ENCODE measurements at places on chromosomes 2 and 18.

DNA sequence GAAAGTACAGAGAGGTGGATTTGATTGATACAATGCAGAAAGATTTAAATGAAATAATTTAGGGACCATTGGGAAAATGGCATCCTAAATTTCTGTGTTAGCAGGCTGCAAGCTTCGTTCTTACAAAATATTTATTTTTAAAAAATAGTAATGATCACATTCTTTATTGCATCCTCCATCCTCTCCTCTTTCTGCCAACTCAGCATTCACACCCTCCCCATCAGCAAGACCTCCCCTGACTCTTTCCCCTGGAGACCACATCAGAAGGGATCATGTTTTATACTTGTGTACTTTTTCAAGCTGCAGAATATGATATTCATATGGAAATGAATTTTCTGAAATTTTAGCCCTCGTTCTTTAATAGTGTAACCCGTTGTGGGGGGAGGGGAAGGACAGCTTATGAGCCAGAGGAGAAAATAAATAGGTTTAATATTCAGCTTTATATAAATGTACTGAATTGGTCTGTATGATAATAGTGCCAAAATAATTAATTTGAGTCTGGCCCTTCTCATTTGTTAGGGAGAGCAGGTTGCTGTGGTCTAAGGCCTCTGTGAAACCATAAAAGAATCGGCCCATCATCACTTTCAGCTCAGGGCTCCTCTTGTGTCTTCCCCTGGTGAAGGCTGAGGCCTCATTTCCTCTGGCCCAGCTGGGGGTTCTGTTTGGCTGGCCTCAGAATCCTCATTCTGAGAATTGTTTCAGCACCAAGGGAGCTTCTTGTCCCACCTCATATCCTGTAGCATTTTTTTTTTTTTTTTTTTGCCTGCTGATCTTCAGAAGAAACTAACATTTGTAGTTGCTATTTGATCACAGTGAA, 330.8 kb downstream of the TXNL1 start:
- DNase-seq: no peak

DNA sequence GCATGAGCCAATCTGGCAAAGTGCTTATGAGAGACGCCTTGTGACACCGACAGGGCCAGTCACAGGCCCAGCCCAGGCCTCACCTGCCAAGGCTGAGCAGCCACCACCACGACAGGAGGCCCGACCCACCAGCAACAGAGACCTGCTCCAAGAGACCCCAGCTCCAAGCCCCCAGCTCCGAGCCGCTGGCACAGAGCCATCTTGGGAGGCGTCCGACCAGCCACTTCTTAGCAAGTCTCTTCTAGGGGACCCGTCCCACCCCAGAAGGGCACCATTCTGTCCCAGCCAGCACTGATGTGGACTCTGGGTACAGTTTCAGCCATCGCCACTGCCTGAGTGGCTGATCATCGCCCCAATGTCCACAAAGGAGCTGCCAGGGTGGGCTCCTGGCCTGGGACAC, 290.7 kb upstream of the SALL3 start:
- no peak for DNase-seq

DNA sequence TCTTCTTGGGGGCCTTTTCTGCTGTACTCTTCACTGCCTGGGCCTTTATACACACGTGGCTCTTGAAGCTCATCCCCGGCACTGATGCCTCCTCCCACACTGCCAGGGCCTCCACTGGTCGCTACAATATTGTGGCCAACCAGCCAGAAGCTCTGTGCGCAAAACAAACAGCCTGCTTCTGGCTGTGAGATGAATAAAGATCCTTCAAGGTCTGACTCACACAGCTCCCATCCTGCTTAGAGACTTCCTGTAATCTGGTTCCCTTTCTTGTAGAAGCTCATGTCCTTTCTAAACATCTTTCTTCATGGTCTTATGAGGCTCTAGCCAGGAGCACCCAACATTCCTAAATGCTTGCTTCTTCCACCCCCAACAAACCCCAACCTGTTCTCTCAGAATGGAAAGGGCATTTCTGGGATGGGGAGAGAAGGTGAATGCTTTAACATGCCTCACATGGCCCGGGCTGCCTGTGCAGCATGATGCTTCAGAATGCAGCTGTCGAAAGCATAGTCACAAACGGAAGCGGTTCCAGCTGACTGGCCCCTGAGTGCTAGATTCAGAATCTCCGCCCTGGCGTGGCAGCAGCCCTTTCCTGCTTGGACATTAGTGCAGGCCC, 24.6 kb downstream of the NRP2 start:
- peak; percentile 29 for DNase-seq

- no peak for DNase-seq
Observed at GRCh38 chr2:216109962-216110614, 940 bp downstream of the XRCC5 start.

DNA sequence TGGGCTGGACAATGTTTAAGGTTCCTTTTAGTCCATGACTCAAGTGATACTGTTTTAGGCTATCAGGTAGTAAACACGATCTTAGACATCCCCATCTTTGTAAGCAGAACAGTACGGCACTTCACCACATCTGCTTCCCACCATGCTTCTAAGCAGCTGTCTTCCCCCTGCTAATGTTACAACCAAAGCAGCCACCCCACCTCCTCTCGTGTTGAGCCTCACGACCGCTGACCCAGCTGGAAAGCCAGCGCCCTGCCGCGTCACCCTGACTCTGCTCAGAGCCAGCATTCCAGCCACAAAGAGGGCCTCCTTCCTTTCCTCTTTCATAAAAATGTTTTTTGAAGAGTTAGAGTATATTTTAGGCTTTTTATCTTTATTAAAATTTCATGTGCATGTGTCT, 9.4 kb downstream of the MTERF4 start:
- DNase-seq: no peak

GRCh38 chr2:25041928-25042320, at the start of gene EFR3B:
TSS of gene EFR3B (plus strand) at chr2:25042076. CDS start at chr2:25042313, 237 bp downstream.
- DNase-seq: peak; percentile 88

GRCh38 chr2:184920451-184920965, 322.2 kb downstream of the ZNF804A start:
- no peak for DNase-seq

DNA sequence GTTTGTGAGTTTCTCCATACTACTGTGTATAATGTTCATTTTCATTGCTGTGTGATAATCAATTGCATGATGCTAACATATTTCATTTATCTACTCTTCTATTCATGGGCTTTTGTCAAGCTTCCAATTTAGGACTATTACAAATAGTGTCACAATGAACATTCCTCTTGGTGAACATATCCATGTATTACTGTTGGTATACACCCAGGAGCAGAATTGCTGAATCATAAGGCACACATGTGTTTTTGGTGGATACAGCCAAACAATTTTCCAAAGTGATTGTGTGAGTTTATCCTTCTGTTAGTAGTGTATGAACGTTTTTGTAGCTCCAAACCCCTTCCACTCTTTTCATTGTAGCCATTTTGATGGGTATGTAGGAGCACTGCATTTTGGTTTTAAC, 101.6 kb upstream of the COPS8 start:
- no peak for DNase-seq

GRCh38 chr2:173062801-173063200, 12.8 kb upstream of the MAP3K20 start:
- DNase-seq: no peak

DNA sequence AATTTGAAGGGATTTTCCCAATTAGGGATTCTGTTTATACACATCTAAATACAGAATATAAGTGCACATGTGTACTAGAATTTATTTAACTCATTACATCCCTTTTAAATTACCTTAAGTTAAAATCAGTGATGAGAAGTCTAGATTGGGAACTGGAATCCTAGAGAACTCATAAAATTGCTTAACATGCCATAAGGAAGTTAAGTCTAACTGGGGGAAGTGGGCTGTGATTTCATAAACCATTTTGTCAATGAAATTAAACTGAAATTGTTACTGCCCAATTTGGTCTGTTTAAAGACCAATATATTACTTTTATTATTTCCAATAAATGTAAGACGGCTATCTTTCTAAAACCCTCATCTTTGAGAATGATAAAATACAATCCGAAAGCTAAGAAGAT, 72.3 kb upstream of the CD226 start:
- DNase-seq: no peak

DNA sequence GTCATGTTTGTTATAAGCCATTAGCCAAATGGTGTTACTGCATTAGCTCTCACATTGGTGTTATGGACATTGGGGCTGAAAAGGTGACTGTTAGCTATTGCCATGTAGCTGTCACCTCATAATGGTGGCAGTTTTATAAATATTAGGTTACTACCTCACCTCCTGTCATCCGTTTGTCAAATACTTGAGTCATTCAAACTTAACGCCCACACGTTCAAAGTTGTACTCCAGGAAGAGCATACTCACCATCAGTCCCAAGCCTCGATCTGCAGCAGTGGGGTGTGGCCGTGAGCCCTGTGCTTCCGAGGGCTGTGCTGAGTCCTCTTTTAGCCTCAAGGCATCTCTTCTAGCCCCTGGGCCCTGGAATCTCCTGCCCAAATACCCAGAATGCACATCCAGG, 87.3 kb downstream of the PDK1 start:
- no peak for DNase-seq

DNA sequence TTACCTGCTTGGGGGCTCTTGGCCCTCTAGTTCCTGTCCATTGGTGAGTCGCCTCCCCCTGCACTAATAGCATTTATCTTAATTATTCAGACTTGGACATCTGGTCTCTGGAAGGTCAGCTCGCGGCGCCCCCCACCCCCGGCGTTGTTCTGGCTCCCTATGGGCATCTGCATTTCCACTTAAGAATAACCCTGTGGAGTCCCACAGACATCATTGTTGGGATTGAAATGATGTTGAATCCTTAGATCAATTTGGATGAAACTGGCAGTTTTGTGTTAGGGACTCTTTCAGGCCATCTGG, 313.8 kb upstream of the HS6ST1 start:
- DNase-seq: no peak

- no peak for DNase-seq
Observed at GRCh38 chr18:62140259-62140658, 46.6 kb downstream of the PIGN start.

GRCh38 chr2:23850564-23851256, 76.2 kb downstream of the ATAD2B start:
- no peak for DNase-seq

GRCh38 chr2:127719301-127720218, 18.3 kb downstream of the SFT2D3 start:
- DNase-seq: no peak

GRCh38 chr2:37323176-37323780, 1.4 kb downstream of the PRKD3 start:
- DNase-seq: no peak

GRCh38 chr18:50879302-50880118, 592 bp downstream of the ME2 start:
- peak; percentile 80 for DNase-seq

DNA sequence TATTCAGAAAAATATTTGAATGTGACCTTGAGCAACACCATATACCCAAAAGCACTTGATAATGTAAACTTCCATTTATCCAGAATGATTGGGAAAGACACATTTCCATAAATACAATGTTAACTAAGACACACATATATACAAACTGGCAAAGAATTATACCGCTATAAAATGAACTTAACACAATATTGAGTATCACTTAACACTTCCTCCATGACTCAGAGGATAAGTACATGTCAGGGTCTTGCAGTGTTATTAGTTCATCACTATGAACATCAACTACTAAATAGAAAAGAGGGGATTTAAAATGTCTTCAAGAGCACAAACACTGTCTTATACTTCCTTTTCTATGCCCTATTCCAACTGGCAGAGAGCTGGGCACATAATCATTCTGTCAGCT, 18.6 kb downstream of the WDSUB1 start:
- no peak for DNase-seq

GRCh38 chr2:63740943-63741342, 100.8 kb upstream of the UGP2 start:
- no peak for DNase-seq

DNA sequence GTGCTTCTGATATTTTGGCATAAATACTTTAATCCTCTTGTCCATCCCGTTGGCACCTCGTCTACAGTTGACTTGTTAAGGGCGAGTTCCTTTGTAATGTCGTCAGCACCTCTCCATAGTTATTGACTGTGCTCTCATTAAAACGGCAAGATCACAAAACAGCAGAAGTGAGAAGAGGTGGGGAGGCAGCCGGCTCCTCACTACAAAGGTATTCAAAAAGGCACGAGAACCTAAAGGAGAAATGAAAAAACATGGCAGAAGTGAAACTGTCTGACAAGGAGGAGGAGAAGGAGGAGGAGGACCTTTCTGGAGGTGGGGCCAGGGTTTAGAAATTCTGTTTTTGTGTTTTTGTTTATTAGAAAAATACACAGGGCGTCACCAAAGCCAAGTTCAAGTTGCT, 235.6 kb downstream of the BCL11A start:
- DNase-seq: peak; percentile 31

- DNase-seq: no peak
Observed at GRCh38 chr2:169091761-169092519, 22.6 kb downstream of the DHRS9 start.

DNA sequence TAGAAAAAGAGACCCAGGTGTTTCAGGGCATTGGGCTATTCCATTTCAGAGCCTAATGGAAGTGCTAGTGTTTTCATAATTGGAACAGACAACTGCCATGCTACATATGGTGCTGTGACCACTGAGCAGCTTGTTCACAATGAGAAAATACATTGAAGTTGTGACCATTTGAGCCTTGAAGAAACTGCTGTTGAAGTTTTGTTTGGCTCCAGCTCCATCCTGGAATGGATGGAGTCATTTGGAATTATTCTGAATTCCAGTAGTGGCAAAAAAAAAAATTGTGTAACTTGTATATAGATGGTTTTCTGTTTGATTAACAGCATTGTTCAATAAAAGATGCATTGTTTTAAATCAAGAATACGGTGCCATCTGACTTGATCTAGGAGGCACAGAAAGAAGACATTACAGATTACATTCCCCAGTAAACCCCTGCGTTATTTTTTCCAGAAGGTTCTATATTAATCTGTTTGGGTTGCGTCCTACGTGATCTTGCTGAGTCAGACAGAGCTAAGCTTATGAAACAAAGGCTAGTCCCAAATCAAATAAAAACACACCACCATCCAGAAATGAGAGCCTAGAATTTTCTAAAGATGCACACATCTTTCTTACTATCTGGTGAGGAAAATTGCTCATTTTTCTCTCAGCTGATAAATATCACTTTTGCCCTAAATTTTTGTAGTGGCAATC, 19.2 kb downstream of the FMNL2 start:
- no peak for DNase-seq

GRCh38 chr18:22155584-22155983, 13.8 kb upstream of the GATA6 start:
- no peak for DNase-seq

DNA sequence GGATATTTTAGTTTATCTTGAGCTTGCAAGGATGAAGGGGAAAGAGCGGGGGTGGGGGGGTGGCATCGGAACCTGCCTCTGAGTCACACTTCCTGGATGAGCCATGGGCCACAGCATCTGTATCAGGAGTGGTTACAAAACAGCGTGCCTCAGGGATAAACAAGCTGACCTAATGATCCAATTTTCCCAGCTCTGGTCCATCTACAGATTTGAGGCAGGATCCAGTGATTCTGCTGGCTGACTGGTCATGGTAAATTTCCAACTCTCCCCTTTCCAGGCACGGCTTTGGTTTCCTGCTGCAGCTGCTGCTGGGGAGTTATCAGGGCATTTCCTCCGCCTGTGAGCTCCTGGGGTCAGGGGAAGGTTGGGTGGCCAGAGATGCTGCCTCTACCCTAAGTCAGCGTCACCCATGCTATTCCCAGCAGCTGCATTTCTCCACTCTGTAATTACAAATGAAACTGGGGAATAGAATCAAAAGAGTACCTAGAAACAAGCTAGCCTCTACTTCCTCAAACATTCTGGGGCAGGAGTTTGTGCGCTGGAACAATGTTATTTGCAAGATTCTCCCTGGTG, 4.7 kb upstream of the HPCAL1 start:
- no peak for DNase-seq

GRCh38 chr18:35861367-35862118, 110.9 kb upstream of the RMP24 start:
- DNase-seq: no peak

GRCh38 chr18:51278045-51278649, 80.7 kb upstream of the MEX3C start:
- DNase-seq: peak; percentile 4

Data from retina (tissue), 1 donor.